ENCODE measurements at places on chromosomes 11 and 22. TPM values are rescaled to one million over a fixed set of nuclear protein-coding genes. Genes with fewer than 3 reads are reported as not detected.

DNA sequence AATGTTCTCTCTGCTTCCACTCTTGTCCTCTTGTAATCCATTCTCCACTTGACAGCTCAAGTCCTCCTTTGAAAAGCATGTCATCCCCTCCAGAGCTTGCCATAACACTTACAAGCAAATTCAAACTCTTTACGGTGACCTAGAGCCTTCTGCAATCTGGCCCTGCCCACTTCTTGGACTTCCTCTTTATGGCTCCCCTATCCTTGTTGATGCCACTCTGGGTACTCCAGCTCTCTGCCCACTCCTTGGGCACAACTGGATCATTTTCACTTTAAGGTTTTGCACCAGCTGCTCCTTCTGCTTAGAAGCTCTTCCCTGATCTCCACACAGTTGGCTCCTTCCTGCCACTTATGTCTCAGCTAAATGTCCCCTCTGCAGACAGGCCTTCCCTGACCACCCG is 217.9 kb downstream of the DSCAML1 start:
- DNase-seq, result no peak

CAPN5 gene
- 21.0 TPM for polyA plus RNA-seq

OR8A1 gene
- polyA plus RNA-seq, result 0.06 TPM

TESMIN gene
- 14.7 TPM for polyA plus RNA-seq

ARSA gene
- polyA plus RNA-seq, result 14.6 TPM

SYT9 gene
- 0.13 TPM for polyA plus RNA-seq

RIN1 gene
- polyA plus RNA-seq, result 2.1 TPM
